Stimulated activated CD8-positive, alpha-beta memory T cell treated with anti-CD3 and anti-CD28 coated beads, Interleukin-7, amount 100 ng/mL, for 1 hour (primary cell): ENCODE measurements at places on chromosomes 7 and 10.

- no peak for DNase-seq
Observed at GRCh38 chr10:92999191-92999590, 61.4 kb upstream of the CYP26C1 start.

- DNase-seq: no peak
Observed at GRCh38 chr10:118712930-118713634, 41.7 kb downstream of the CACUL1 start.

- no peak for DNase-seq
Observed at GRCh38 chr10:128865436-128866195, 601.4 kb upstream of the MGMT start.

GRCh38 chr10:109976681-109977080 lies 31.1 kb upstream of the ADD3 start:
- no peak for DNase-seq

GRCh38 chr7:4550117-4550516 lies 132.0 kb upstream of the FOXK1 start:
- DNase-seq: no peak

DNA sequence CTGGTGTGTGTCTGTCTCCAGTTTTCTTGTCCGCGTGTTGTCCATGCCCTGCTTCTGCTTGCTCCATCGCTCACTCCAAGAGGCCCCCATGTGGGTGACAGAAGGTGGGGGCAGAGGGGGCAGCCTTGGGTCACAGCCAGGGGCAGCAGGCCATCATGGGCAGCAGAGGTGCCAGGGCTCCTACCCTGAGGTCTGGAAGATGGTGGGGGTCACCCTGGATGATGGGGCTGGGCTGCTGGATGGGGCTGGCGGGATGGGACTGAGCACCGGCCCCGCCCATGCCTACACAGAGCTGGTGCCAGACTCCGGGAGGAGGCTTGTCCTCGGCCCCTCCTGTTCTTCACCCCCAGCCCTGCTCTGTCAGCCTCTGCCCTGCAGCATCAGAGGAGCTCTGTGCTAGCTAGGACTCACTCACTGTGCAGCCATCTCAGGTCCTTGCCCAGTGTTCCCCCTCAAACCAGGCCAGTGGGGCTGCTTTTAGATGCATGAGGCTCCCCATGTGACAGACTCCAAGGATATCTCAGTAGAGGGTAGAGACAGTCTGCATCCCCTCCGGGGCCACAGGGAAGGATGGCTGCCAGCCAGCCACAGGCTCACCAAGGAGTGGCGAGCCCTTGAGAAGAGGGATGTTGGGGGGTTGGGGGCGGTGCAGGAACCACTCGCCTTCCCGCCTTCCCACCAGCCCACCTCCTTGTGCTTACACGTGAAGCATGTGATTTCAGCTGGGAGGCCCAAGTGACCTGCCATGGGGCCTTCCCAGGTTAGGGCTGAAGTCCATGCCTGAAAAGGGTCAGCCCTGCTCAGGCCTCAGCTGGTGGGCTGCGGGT lies 35.5 kb upstream of the PPIF start:
- no peak for DNase-seq

- no peak for DNase-seq
Observed at GRCh38 chr10:58262766-58263165, 4.9 kb downstream of the IPMK start.

DNA sequence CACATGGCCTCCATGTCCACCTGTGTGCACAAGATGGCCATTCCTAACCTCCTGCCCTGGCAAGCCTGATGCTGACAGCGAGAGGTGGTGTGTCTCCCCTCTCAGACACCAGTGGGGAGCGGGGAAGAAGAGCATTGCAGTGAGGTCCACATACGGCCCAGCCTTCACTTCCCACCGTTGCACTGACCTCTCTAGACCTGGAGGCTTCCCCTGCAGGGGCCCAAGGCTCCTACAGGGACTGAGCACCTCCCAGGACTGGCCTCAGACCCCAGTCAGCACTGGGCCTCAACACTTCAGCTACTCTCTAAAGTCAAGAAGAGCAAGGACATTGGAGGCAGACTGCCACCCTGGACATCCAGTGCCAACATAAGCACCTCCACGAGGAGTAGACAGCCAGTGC lies 15.9 kb downstream of the STK32C start:
- DNase-seq: no peak

- DNase-seq: no peak
Observed at GRCh38 chr10:119826771-119827170, 45.9 kb downstream of the MCMBP start.

DNA sequence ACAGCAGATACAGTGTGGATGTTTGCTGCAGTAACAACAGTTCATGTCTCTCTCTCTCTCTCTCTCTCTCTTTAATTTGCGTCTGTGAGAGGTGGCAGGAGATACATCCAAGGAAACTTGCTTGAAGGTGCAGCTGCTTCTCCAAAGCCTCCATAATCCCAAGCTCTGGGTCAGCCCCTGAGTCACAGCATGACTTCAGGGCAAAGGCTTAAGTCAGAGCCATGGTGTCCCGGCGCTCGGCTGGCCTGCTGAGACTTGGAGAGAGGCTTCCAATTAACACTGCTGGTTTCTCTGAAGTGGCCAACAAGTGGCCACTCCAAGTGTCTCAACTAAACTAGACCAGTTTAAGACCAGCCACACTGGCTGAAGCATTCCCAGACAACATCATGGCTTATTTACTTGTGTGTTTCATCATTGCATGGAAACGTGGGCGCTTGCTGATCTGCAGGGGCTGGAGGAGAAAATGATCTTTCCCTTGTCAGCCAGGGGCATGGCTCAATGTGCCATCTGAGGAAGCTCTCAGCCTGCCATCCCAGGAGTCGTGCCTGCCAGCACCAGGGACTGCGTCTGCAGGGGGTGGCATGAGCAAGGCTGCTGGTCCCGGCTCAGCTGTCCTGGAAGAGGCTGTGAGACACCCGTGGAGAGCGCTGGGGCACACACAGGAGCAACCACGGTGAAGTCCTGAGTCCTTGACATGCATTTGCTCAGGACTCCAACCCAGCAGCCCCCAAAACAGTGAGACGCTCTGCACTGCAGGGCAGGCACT lies 254.2 kb downstream of the COBL start:
- DNase-seq: no peak

GRCh38 chr10:60434418-60435046 lies 44.9 kb upstream of the ANK3 start:
- DNase-seq: no peak

- no peak for DNase-seq
Observed at GRCh38 chr7:157407512-157408257, 70.9 kb downstream of the DNAJB6 start.

DNA sequence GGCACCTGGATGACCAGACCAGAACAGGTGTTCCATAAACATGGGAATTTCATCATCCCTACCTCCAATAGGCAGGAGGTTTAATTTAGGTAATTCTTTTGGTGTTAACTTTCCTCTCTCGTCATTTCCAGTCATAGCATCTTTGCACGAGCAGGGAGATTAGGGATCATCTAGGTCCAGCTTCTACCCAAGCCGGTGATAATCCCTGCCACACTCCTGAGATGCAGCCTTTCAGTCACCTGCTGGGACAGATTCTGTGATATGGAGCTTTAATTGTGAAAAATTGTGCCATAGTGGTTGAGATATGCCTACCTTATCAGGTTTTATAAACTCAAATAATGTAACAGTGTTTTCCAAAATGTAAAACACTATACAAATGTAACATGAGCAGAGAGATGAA lies 191.8 kb upstream of the AOAH start:
- DNase-seq: no peak

DNA sequence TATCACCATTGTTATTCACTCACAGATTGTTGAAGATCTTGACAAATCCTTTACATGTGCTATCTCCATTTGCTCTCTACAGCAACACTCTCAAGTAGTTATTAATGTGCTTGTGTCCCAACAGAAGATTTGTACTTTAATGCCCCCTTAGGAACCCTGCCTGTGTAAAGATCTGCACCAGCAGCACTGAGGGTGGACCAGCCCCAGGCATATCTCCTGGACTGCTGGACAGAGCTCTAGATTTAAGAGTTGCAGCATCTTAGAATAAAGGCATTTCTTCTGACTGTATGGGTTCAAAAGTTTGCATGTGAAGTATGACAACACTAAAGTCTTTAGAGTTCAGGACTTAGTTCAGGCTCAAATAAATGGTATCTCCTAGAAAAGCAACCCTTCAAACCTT lies 94.7 kb downstream of the RNF133 start:
- no peak for DNase-seq

GRCh38 chr10:49610114-49610457 lies at the start of gene SLC18A3:
SLC18A3 (plus strand) TSS chr10:49610310; CDS start chr10:49610741, 431 bp downstream.
- no peak for DNase-seq

DNA sequence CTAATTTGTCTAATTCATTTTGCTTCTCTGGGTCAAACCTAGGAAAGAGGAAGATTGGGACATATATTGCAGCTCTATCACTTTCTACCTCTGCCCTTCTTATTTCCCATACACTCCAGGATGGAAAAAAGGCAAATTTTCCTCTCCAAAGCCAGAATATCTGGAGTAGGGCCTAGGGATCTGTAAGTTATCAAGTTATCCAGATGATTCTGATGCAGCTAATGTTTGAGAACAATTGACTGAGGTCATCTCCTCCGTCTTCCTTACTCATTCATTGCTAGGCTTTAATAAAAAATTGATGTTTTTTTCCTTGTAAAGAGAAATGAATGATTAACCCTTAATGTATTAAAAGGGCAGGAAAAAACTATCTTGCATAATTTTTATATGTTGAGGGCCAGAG lies 211.9 kb upstream of the GLI3 start:
- no peak for DNase-seq

GRCh38 chr10:70529848-70530247 lies 51.3 kb downstream of the PALD1 start:
- no peak for DNase-seq

DNA sequence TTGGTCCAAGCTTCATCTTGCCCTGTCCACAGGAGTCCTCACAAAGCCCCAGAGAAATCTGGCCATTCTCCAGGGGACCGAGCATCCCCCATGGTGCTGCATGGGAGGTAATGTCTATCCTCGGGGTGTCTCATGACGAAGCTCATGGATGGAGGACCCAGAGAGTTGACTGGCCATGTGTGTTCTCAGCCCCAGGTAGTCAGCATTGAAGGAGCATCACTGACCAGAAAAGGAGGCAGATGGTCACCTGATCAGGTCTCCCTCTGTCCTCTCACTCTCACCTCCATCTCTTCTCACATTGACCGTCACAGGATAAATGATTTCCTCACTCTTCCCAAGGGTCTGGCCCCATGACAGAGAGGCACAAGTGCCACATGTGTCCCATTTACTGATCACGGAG lies 33.4 kb upstream of the GDF10 start:
- DNase-seq: no peak

- no peak for DNase-seq
Observed at GRCh38 chr7:2208712-2209111, 24.0 kb downstream of the MAD1L1 start.

DNA sequence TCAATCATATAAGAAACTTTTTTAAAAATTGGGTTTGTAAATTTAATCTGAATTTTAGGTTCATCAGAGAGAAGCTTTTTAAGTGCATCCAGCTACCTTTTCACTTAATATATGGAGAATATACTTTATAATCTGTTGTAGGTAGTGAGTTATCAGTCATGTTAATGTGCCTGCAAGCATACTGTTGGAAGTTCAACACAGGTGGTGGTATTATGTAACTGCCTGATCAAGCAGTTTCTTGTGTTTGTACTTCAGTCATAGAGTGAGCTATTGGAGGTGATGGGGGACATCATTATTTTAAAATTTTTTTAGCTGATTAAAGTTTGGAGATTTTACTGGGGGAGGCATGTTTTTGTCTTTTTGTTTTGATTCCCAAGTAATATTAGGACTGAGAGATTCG lies 2.5 kb downstream of the TNKS2 start:
- DNase-seq: no peak

- no peak for DNase-seq
Observed at GRCh38 chr10:121677880-121678279, 79.6 kb upstream of the FGFR2 start.

DNA sequence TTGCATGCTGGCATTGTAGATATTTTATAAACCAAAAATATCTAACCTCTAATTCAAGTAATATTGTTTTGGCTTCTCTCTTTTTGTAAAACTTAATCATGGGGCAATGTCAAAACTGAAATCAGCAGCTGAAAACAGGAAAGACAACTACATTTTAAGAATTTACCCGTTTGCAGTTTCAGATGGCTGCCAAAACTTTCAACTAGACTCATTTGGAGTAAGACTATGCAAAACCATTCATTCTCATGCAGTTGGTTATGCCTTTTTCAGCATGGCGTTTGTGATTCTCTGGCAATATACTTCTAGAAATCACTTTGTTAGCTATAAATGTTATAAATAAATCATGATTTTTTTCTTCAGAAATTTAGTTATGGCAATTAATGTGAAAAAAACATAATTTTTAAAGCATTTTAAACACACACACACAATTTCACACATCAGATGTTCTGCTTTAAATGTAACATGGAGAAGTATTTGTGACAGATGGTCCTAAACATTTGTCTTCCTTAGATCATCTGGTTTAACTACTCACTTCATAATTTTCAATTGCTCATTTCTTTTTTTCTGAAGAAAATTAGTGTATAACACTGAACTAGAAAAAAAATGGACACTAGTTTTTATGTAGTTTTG lies 116.4 kb downstream of the ITGB8 start:
- no peak for DNase-seq

- DNase-seq: no peak
Observed at GRCh38 chr10:76905251-76905650, 732.4 kb downstream of the KCNMA1 start.

GRCh38 chr10:47217113-47217512 lies 82.9 kb upstream of the GDF10 start:
- no peak for DNase-seq
